Naive thymus-derived CD8-positive, alpha-beta T cell (primary cell): ENCODE measurements at places on chromosomes 1 and 21. TPM values are rescaled to one million over a fixed set of nuclear protein-coding genes. Genes with fewer than 3 reads are reported as not detected.

PAQR6 gene
- total RNA-seq, result 3.0 TPM

DNA sequence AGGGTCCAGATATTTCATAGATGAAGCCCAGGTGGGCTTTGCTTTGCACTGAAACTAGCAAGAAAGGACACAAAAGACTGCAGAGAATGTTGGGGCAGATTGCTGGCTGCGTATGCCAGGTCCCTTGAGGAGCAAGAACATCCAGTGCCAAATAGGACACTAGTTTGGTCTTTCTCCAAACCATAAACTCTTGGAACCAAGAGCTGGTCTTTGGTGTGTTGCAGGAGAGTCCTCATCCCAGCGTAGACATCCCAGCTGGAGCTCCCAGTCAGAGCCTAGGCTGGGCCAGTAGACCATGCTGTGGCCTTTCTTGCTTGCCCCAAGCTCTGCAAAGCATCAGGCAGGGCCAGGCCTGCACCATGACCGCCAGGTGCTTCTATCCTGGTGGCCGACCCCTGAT, 87.5 kb downstream of the ATP5PO start:
- no peak for DNase-seq

DNA sequence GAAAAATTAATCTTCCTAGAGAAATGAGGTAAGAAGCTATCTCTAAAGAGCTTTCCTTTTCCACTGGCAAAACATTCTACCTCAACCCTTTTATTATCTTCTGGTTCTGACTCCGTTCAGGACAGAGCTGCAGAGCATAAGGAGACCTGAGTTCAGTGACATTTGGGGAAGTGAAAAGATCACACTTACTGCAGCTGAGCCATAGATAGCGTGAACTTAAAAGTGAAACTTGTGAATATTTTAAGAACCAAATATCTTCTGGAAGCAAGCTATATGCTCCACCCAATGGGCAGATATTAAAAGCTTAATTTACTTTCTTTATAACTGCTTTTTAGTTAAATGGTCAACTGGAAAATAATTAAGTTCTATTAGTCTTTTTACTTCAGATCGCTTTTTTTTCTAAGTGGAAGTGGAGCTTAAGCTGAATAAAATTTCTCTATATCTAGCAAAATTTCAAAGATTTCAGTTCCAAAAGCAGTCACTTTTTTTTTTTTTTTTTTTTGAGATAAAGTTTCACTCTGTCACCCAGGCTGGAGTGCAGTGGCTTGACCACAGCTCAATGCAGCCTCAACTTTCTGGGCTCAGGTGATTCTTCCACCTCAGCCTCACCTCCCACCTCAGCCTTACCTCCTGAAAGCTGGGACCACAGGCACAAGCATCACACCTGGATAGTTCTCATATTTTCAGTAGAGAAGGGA, 11.9 kb downstream of the PTPN22 start:
- DNase-seq, result no peak

DNA sequence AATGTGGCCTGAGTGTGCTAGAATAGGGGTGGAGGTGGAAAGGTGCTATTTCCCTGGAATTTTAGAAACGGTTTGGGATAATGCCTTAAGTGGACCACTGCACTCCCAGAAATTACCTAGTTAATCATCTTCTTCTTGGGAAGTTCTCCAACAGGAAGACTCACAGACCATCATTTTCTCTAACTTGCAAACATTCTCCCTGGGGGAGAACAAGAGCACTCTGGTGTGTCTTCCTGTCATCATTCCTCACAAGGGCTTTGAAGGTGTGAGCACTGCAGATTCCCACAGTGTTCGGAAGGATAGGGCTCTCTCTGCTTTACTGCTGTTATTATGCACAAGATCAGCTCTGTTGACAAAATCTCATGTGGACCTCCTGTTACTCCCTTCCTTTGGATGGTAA, 54.9 kb upstream of the TSPAN2 start:
- no peak for DNase-seq

ABCB10 gene
- total RNA-seq, result 16.3 TPM

KRTAP13-2 gene
- total RNA-seq, result not detected

LENEP gene
- 0.77 TPM for total RNA-seq

DNA sequence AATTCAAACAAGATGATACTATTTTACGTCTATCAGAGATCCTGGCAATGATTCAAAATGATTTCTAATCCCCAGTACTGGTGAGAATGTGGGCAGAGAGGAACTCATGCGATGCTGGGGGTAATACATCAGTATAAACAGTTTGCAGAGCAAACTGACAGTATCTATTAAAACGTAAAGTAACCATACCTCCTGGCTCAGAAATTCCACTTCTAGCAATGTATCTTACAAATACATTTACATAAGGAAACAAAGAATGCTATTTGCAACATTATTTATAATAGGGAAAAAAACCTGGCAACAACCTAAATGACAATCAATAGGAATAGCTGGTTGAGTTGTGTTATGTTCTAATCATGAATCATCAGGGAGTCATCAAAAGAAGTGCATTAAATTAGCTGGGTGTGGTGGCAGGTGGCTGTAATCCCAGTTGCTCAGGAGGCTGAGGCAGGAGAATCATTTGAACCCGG, 15.9 kb downstream of the RCAN1 start:
- DNase-seq, result no peak
